ENCODE measurements at places on chromosomes 1 and 21. TPM values are rescaled to one million over a fixed set of nuclear protein-coding genes. Genes with fewer than 3 reads are reported as not detected.

FCRL3 gene
- polyA plus RNA-seq: 0.30 TPM

TRIM63 gene
- polyA plus RNA-seq: 6.0 TPM

OR6K3 gene
- polyA plus RNA-seq: not detected

PADI1 gene
- not detected for polyA plus RNA-seq

PRAMEF11 gene
- not detected for polyA plus RNA-seq

PBX1 gene
- polyA plus RNA-seq: 12.3 TPM

VAV3 gene
- 6.6 TPM for polyA plus RNA-seq
